Adipose tissue (tissue), 3 donors: ENCODE measurements at places on chromosomes 7 and 10. TPM values are rescaled to one million over a fixed set of nuclear protein-coding genes. Genes with fewer than 3 reads are reported as not detected.

Gene IFIT1B
- not detected for polyA plus RNA-seq

Gene AKR1D1
- polyA plus RNA-seq: not detected

Gene MAGI2
- polyA plus RNA-seq: 3.2 TPM

Gene SYT15
- polyA plus RNA-seq: 3.3 TPM

Gene C7orf25
- polyA plus RNA-seq: 4.3 TPM

Gene GDF10
- 7.0 TPM for polyA plus RNA-seq

Gene LIPK
- not detected for polyA plus RNA-seq

Gene ADCYAP1R1
- 30.8 TPM for polyA plus RNA-seq
